Tibial nerve (tissue), 4 donors: ENCODE measurements at places on chromosomes 12 and 14.

DNA sequence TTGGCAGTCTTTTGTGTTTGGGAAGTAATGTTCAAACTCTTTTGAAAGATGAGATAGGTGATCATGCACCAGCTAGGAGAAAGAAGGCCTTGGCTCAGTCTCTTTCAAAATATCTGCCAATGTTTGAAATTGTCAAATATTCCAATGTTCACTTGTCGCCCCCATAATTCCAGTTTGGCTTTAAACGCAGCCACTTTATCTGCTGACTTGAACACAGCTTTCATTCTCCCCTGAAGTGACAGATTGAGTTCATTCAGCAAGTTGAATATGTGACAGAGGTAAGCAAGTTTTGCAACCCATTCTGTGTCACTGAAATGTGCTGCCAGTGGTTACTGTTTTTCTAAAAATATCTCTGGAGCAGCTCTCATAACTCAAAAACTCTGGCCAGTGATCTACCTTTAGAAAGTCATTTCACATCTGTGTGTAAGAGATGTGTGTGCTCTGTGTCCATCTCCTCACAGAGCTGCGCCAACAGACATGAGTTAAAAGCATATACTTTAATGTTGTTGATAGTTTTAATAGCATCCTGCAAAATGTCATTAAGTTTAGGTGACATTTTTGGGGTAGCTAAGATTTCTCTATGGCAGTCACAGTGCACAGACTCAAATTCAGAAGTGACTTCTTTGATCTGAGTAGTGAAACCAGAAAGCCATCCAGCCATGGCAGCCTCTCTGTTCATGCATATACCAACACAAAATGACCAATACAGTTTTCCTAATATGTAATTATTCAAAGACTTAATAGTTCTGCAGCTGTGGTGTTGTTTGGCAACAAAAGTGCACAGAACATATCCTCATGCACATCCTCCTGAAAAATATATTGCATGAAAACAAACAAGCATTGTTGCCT, 614.3 kb upstream of the MIS18BP1 start:
- no peaks in the 10 kb centered on the region for H3K4me1 ChIP-seq
- no peak overlapping the region for H3K27ac ChIP-seq
- no peak overlapping the region for H3K4me3 ChIP-seq
- no peaks in the 10 kb centered on the region for H3K36me3 ChIP-seq
- no peaks in the 10 kb centered on the region for H3K27me3 ChIP-seq

GRCh38 chr14:20422886-20423285, 9.6 kb upstream of the TEP1 start:
- H3K4me1 ChIP-seq, result no peaks in the 10 kb centered on the region
- no peak overlapping the region for H3K4me3 ChIP-seq
- DNase-seq, result no peak
- H3K27ac ChIP-seq, result no peak overlapping the region
- H3K27me3 ChIP-seq, result no peaks in the 10 kb centered on the region

- no peak overlapping the region for H3K27ac ChIP-seq
- no peak overlapping the region for H3K4me3 ChIP-seq
- H3K36me3 ChIP-seq, result no peaks in the 10 kb centered on the region
- no peaks in the 10 kb centered on the region for H3K27me3 ChIP-seq
These were observed 86.9 kb downstream of the FSCB start for GRCh38 chr14:44420226-44420625.

- H3K4me3 ChIP-seq, result no peak overlapping the region
- DNase-seq, result no peak
- no peak overlapping the region for H3K27ac ChIP-seq
These were observed 116.8 kb downstream of the GLT1D1 start for GRCh38 chr12:128970110-128970509.

DNA sequence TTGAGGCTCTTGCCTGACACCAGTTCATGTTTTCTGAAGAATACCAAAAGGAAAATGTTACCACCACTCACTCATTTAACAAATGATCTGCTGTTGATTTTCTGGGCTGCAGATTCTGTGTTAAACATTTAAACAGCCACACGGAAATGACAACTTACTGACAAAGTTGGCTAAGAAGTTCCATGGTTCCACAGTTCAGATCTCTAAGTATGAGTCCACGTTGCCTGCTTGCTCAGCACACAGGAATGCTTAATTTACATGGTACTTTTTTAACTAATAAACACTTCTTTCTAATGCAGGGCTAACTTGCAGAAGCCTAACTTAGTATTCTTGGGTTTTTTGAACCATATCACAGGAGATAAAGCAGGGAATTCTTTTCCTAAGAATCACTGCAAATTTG, 34.7 kb downstream of the PTGER2 start:
- H3K4me3 ChIP-seq, result no peak overlapping the region
- H3K27ac ChIP-seq, result no peak overlapping the region
- DNase-seq, result no peak
- peaks cover 8% of the 10 kb centered on the region for H3K4me1 ChIP-seq

- H3K27me3 ChIP-seq, result no peaks in the 10 kb centered on the region
- DNase-seq, result no peak
- no peak overlapping the region for H3K4me3 ChIP-seq
- H3K36me3 ChIP-seq, result no peaks in the 10 kb centered on the region
These were observed 51.3 kb upstream of the TTC7B start for GRCh38 chr14:90867501-90867900.

- H3K36me3 ChIP-seq, result no peaks in the 10 kb centered on the region
- no peak for DNase-seq
These were observed 23.5 kb downstream of the SIX6 start for GRCh38 chr14:60532442-60532841.

- no peaks in the 10 kb centered on the region for H3K4me1 ChIP-seq
- no peak overlapping the region for H3K4me3 ChIP-seq
- H3K27ac ChIP-seq, result no peak overlapping the region
- no peaks in the 10 kb centered on the region for H3K36me3 ChIP-seq
- DNase-seq, result no peak
These were observed 21.9 kb upstream of the ISM2 start for GRCh38 chr14:77520555-77520954.

GRCh38 chr12:132740652-132741051, 21.0 kb downstream of the ANKLE2 start:
- H3K4me1 ChIP-seq, result no peaks in the 10 kb centered on the region
- DNase-seq, result no peak
- peaks cover 100% of the 10 kb centered on the region for H3K36me3 ChIP-seq
- H3K4me3 ChIP-seq, result no peak overlapping the region
- H3K27ac ChIP-seq, result no peak overlapping the region
- H3K27me3 ChIP-seq, result no peaks in the 10 kb centered on the region

GRCh38 chr14:24361326-24361725, 6.7 kb upstream of the NFATC4 start:
- no peaks in the 10 kb centered on the region for H3K4me1 ChIP-seq
- H3K4me3 ChIP-seq, result no peak overlapping the region
- no peak overlapping the region for H3K27ac ChIP-seq
- H3K36me3 ChIP-seq, result no peaks in the 10 kb centered on the region
- no peaks in the 10 kb centered on the region for H3K27me3 ChIP-seq
- DNase-seq, result no peak

- no peaks in the 10 kb centered on the region for H3K27me3 ChIP-seq
- DNase-seq, result no peak
- no peaks in the 10 kb centered on the region for H3K36me3 ChIP-seq
- no peak overlapping the region for H3K27ac ChIP-seq
- no peaks in the 10 kb centered on the region for H3K4me1 ChIP-seq
- H3K4me3 ChIP-seq, result no peak overlapping the region
These were observed 34.7 kb downstream of the CYP46A1 start for GRCh38 chr14:99718811-99719192.
